ENCODE measurements at places on chromosomes 4 and X. TPM values are rescaled to one million over a fixed set of nuclear protein-coding genes. Genes with fewer than 3 reads are reported as not detected.
A peak's percentile ranks its signal among the peaks of the same experiment; 100 is the strongest.

- no peaks in the 10 kb centered on the region for H3K4me1 ChIP-seq
- H3K27ac ChIP-seq, result no peak overlapping the region
- H3K27me3 ChIP-seq, result no peaks in the 10 kb centered on the region
Observed at GRCh38 chr4:89324671-89325070, 17.1 kb upstream of the GPRIN3 start.

DNA sequence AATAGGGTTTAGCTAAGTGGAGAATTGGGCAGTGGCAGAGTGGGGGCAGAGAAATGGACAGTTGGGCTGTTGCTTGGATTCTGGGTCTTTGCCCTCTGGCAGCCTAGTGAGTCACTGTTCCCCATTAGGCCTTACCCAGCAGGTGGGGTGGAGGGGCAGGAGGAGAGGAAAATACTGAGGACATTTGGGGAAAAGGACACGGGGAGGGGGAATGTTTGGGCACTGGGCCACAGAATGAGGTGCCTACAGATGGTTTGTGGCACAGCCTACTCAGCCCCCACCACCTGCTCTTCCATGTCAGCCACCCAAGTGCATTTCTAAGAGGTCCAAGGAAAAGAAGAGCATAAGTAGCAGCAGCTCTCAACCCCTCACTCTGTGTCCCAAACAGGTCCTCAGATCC, 13.0 kb downstream of the SLC16A2 start:
- H3K27me3 ChIP-seq, result no peaks in the 10 kb centered on the region
- no peak for DNase-seq
- H3K27ac ChIP-seq, result no peak overlapping the region
- no peaks in the 10 kb centered on the region for H3K4me1 ChIP-seq

DNA sequence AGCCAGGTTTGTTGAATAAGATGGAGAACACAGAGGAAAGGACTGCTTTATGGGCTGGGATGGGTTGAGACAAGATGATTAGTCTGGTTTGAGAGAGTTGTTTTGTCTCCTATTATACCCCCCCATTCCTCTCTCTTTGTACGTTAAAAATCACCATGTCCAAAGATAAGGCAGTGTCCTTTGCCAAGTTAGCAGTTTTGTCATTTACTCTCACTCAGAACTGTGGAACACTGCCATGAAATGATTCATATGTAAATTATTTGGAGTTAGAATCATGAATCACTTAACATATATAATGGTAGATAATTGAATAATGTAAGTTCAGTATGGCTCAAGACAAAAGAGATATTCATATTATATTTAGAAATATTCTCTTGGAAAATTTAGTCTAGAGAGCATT, 151.3 kb downstream of the DCLK2 start:
- no peak for DNase-seq
- H3K36me3 ChIP-seq, result peaks cover 34% of the 10 kb centered on the region
- H3K4me3 ChIP-seq, result no peak overlapping the region

GRCh38 chrX:52378870-52379269, 10.0 kb downstream of the XAGE2 start:
- no peak for DNase-seq
- H3K27ac ChIP-seq, result no peak overlapping the region
- no peaks in the 10 kb centered on the region for H3K36me3 ChIP-seq
- no peaks in the 10 kb centered on the region for H3K27me3 ChIP-seq

- H3K27me3 ChIP-seq, result no peaks in the 10 kb centered on the region
- DNase-seq, result peak; percentile 76
- H3K4me3 ChIP-seq, result no peak overlapping the region
- H3K4me1 ChIP-seq, result peaks cover 11% of the 10 kb centered on the region
Observed at GRCh38 chr4:7761720-7762119, 177.9 kb downstream of the AFAP1 start.

DNA sequence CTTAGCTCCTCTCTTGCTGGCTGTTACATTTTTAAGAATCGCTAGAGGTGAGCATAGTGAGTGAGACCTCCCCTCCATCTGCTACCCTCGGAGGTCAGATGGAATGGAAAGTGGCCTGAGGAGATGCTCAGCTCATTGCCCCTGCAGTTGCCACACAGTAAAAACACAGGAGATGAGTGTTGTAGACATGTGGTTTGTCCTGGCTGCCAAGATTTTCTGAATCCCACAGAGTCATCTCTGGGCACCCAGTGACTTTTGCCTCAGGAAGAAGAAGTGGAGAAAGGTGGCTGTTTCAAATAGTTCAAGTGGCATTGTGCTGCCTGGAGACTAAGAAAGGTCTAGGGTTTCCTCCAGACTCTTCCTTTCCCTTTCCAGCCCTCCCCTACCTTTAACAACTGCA, 271.0 kb downstream of the STK32B start:
- no peak overlapping the region for H3K27ac ChIP-seq
- no peak for DNase-seq
- H3K4me1 ChIP-seq, result no peaks in the 10 kb centered on the region

GRCh38 chrX:22060415-22061280, 28.5 kb downstream of the PHEX start:
- no peak for DNase-seq
- no peak overlapping the region for H3K4me3 ChIP-seq

TMEM35A gene
- total RNA-seq, result not detected

ZNF185 gene
- 1.6 TPM for total RNA-seq

ATP2B3 gene
- not detected for total RNA-seq

MTMR1 gene
- 15.4 TPM for total RNA-seq

SMPX gene
- 703 TPM for total RNA-seq

MAGEC3 gene
- not detected for total RNA-seq

SRD5A3 gene
- total RNA-seq, result 6.9 TPM

SPON2 gene
- 16.8 TPM for total RNA-seq

ATOH1 gene
- total RNA-seq, result not detected

EMCN gene
- 35.1 TPM for total RNA-seq

DKK2 gene
- 0.22 TPM for total RNA-seq
